ENCODE measurements at places on chromosomes 16 and 17. TPM values are rescaled to one million over a fixed set of nuclear protein-coding genes. Genes with fewer than 3 reads are reported as not detected.
A peak's percentile ranks its signal among the peaks of the same experiment; 100 is the strongest.

DNA sequence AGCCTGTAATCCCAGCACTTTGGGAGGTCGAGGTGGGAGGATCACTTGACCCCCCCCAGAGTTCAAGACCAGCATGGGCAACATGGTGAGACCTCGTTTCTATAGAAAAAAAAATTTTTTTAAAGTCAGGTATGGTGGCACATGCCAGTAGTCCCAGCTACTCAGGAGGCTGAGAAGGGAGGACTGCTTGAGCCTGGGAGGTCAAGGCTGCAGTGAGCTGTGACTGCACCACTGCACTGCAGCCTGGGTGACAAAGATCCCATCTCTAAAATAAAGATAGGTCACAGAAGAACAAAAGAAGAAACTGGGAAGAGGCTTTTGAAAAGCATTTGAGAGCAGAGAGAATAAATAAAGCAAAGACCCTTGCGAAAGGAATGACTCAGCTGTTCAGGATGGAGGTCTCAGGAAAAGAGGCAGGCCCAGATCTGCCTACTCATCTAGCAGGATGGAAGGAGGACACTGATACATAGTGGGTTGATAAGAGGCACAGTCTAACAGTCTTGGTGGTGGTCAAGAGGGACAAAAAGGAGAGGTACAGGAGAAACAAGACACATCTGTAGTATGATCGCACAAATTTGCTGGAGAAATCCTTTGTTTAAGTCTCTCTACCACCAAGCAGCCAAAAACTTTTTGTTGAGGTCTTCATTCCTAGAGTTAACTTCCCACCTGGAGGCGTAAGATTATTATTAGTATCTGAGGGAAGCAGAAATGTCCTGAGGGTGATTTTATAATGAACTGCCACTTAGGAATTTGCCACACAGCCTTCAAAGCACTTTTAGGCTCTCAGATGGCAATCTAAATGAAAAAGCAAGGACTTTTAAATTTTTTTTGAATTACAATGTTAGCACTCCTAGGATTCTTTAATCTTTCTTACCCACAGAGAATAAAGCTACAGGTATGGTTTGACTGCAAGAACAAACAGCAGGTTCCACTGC is 17.6 kb downstream of the ZSWIM7 start:
- no peak for DNase-seq

GRCh38 chr17:20097330-20097729 is 88.2 kb downstream of the SPECC1 start:
- DNase-seq = no peak

The VMO1 gene
- not detected for total RNA-seq

DNA sequence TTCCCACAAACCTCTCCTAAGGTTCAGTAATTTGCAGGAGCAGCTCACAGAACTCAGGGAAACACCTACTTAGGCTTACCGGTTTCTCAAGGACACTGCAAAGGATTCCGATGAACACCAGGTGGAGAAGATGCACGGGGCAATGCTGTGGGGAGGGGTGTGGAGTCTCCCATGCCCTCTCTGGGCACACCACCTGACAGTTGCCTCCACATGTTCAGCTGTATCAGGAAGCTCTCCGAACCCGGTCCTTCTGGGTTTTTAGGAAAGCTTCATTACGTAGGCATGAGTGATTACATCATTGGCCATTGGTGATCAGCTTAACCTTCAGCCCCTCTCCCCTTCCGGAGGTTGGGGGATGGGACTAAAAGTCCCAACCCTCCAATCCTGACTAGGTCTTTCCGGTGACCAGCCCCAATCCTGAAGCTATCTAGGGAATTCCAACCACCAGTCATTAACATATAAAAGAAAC is 21.6 kb downstream of the C17orf58 start:
- DNase-seq = no peak

- no peak for DNase-seq
Measured at GRCh38 chr17:16912021-16912962, 59.6 kb downstream of the TNFRSF13B start.

GRCh38 chr17:58276423-58276822 is 4.3 kb downstream of the MPO start:
- no peak for DNase-seq

DNA sequence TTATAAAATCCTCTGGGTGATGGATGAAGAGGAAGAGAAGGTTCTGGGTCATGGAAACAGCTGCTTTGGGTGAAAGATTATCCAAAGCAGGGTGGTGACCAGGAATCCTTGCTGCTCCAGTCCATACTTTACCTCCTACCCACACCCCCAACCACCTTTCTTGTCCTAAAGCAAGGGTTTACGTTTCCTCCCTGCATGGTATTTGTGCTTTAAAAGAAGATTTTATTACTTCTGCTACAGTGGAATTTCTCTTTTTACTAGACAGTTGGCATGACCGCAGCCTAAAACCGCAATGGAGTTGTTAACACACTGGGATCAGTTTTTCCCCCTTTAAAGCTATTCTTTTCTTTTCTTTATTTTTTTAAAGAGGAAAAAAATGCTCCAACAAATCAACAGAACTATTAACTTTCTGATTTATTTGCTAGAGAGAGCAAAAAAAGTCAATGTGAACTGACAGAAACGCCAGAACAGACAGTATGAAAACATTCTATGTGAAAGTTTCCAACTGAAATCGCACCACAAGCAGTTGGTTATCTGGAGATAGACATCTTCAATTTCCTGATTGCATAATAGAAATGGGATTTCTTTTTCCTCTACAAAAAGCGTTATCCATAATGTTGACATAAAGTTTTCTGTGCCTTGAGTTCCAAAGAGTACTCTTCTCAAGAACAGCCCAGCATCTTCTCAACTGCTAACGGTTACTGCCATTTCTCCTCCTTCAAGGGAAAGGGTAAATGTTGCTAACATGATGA is 236.0 kb downstream of the IRX3 start:
- DNase-seq = no peak

The MT3 gene
- total RNA-seq = not detected

The CSH2 gene
- total RNA-seq = not detected

- DNase-seq = no peak
Measured at GRCh38 chr17:3905017-3905520, 11.2 kb downstream of the P2RX1 start.

DNA sequence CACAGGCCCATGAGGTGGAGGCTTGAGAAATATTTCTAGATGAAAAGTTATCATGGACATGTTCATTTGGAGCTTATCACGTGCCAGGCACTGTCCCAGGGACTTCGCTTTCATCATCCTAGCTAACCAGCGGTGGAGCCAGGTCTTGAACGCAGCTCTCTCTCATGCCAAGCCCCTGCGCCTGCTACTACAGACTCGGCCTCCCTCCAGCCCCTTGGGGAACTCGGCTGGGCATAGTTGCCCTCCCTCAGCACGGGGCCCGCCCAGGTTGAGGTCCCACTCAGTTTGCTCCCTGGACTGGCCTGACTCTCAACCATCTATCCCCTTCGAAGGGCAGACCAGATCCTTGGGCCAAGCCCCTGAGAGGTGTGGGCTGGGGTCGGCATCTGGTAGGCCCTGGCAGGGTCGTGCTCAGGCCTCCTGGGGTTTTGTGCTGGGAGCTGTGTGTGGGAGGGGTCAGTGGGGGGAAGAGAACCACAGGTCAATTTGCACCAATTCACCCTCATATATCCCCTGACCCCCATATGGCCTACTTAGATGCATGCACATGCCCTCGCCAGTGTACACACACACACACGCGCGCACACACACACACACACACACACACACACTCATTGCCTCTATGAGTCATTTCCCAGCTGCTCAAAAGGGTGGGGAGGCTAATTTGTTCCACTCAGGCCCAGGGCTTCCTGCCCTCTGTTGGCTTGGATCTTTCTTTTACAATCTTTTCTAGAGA is 12.1 kb upstream of the SCN4A start:
- peak; percentile 58 for DNase-seq

GRCh38 chr17:18084256-18084655 is 3.5 kb upstream of the DRG2 start:
- DNase-seq = no peak

- DNase-seq = no peak
Measured at GRCh38 chr16:1612320-1613111, at the start of gene CRAMP1. CRAMP1 (plus strand) TSS chr16:1612360; CDS start chr16:1614640, 2,280 bp downstream.

GRCh38 chr16:2159175-2159838 is 3.7 kb downstream of the TRAF7 start:
- no peak for DNase-seq

DNA sequence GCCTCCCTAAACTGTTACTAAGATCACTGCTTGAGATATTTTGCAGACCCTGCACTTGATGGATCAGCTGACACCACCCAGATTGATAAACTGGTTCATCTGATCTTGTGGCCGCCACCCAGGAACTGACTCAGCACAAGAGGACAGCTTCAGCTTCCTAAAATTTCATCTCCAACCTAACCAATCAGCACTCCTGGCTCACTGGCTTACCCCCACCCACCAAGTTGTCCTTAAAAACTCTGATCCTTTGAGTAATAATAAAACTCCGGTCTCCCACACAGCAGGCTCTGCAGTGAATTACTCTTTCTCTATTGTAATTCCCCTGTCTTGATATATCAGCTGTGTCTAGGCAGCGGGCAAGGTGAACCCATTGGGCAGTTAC is 174.8 kb downstream of the UTP18 start:
- no peak for DNase-seq

DNA sequence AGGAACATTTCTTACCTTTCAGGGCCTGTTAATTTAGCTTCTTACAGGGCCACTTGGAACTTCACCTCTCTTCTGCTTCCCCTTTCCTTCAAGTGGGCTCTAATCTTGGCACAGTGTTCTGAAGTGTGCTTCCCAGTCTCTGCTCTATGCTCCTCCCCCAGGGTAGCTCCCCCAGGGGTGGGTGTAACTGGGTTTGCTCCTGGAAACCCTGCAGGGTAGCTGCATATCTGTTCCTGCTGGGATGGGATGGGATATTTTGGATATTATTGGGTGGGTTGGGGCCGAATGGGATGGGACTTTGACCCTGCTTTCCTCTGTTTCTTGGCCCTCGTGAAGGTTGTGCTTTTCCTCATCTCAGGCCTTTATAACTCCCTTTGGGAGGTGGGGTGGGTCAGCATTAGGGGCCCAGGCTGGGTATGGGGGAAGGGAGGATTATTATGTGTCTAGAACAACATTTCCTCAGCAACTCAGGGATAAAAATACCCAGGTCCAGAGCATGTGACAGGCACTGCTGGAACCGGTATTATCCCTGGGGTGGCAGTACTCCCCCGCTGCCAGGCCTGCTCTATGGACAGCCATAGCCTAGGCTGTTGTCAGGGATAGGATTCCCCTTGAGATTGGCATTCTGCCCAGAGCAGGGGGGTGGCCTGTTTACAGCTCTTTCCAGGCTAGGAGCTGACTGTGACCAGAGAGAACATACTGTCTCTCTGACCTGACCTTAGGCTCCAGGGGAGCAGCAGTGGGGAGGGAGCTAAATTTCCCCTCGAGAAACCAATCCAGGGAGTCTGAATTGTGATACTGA is 5.0 kb downstream of the NFE2L1 start:
- DNase-seq = no peak

The CCDC200 gene
- not detected for total RNA-seq

DNA sequence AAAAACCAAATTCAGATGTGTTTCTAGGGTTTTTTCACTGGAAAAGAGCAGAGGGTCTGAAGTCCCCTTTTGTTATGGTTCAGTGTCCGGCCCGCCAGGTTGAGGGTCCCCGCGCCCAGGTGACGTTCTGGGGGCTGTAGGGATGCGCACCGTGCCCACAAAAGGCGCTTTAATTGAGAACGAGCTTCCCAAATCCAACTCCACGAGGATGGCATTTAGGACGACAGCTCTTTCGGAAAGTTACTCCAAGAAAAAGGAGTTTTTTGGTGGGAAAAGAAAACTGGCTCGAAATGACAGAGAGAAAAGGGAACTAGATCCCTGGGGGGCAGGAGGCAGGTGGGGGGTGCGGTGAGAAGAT is 15.9 kb upstream of the ZFHX3 start:
- DNase-seq = no peak

GRCh38 chr16:81467072-81467471 is 22.5 kb downstream of the CMIP start:
- DNase-seq = no peak

- DNase-seq = no peak
Measured at GRCh38 chr16:21217121-21217520, 5.7 kb upstream of the ZP2 start.

- no peak for DNase-seq
Measured at GRCh38 chr17:4209611-4210010, 54.2 kb downstream of the ANKFY1 start.

DNA sequence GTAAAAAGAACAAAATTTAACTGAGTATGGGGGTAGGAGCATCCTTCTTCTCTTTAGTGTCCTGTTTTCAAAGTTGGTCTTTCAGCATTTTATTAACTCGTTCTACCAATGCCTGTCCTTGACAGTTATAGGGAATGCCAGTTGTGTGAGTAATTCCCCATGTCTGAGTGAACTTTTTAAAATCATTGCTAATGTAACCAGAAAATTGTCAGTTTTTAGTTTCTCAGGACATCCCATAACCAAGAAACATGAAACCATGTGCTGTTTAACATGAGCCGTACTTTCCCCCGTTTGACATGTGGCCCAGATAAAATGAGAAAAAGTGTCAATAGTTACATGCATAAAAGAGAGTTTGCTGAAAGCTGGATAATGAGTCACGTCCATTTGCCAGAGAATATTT is 71.4 kb upstream of the ARL4D start:
- DNase-seq = no peak

The SLC16A11 gene
- total RNA-seq = not detected

GRCh38 chr16:14186007-14186794 is 115.1 kb downstream of the MRTFB start:
- DNase-seq = peak; percentile 56

GRCh38 chr17:63116967-63117830 is 151.2 kb downstream of the TANC2 start:
- DNase-seq = peak; percentile 75

The CCDC47 gene
- total RNA-seq = 39.3 TPM

DNA sequence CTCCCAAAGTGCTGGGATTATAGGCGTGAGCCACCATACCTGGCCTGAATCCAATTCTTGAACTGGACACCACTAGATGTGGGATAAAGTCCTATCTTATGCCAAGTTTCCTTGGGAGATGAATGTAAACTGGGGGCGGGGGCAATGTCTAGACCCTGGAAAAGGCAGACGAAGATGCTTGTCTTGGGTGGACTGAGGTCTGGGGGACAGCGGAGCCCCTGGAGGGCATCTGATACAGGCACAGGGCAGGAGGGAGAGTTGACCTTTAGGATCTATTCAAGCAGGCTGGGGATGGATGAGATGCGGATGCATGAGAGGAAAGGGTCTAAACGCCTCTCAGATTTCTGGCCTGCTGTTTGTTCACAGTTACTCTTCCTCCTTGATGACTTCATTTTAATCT is 11.7 kb downstream of the C1QTNF1 start:
- DNase-seq = no peak

DNA sequence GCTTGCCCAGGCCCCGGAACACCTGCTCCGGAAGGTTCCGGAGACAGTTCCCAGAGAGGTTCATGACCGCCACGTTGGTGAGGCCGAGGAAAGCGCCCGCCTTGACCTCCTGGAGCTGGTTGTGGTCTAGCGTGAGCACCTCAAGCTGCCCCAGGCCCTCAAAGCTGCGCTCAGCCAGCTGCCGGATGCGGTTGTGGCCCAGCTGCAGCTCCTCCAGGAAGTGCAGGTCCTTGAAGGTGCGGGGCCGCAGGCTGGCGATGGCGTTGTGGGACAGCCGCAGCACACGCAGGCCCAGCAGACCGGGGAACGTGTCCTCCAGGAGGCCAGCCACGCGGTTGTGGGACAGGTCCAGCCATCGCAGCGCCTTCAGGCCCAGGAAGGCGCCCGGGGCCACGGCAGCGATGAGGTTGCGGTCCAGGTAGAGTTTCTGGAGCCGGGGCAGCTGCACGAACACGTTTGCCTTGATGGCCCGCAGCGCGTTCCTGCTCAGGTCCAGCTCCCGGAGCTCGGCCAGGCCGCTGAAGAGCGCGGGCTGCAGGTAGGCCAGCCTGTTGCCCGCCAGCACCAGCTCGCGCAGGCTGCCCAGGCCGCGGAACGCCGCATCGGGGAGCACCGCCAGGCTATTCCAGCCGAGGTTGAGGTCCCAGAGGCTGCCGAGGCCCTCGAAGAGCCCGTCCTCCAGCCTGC is 2.1 kb downstream of the IGFALS start:
- DNase-seq = no peak

Data from kidney epithelial cell (primary cell).